ENCODE measurements at places on chromosomes 6 and 20. TPM values are rescaled to one million over a fixed set of nuclear protein-coding genes. Genes with fewer than 3 reads are reported as not detected.

Gene CDH26
- not detected for polyA plus RNA-seq

Gene OR2J3
- polyA plus RNA-seq = not detected

Gene PLA2G7
- polyA plus RNA-seq = not detected

Gene ZDHHC14
- 8.0 TPM for polyA plus RNA-seq

Gene ADGRF5
- not detected for polyA plus RNA-seq

Gene MCCD1
- not detected for polyA plus RNA-seq

Gene SPATS1
- not detected for polyA plus RNA-seq

Gene SCRT2
- polyA plus RNA-seq = not detected

Gene SLC35F1
- not detected for polyA plus RNA-seq

Gene BTNL2
- polyA plus RNA-seq = not detected

Gene BPIFA2
- not detected for polyA plus RNA-seq

Gene SLC17A5
- 5.6 TPM for polyA plus RNA-seq
